Left lung (tissue), 14 donors: ENCODE measurements at places on chromosomes 16 and 17. TPM values are rescaled to one million over a fixed set of nuclear protein-coding genes. Genes with fewer than 3 reads are reported as not detected.

The KRTAP4-6 gene
- total RNA-seq, result not detected

The KCNH4 gene
- total RNA-seq, result not detected

GRCh38 chr16:89187770-89188392 is 12.5 kb downstream of the SLC22A31 start:
- H3K27me3 ChIP-seq, result no peaks in the 10 kb centered on the region
- H3K27ac ChIP-seq, result no peak overlapping the region
- no peaks in the 10 kb centered on the region for H3K36me3 ChIP-seq
- H3K4me3 ChIP-seq, result no peak overlapping the region

DNA sequence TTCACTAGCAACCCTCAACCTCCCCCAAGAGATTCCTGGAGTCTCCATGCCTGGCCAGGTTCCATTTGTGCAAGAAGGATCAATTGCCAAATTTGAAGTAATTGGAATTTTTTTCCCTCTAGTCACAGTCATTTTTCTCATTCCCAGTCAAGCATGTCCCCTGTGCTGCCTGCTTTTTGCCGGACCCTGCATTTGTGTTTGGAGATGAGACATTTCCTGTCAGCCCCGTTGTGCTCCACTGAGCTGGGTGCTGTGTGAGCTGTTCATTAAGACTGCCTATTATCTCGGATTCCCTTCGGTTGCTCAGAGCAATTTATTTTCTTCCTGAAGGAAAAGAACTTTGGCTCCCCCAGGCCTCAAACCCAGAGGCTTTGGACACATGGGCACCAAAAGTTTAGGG is 201.0 kb upstream of the NLRP1 start:
- H3K27me3 ChIP-seq, result peaks cover 45% of the 10 kb centered on the region
- H3K36me3 ChIP-seq, result no peaks in the 10 kb centered on the region
- H3K4me1 ChIP-seq, result no peaks in the 10 kb centered on the region
- no peak for DNase-seq
- H3K27ac ChIP-seq, result no peak overlapping the region

- H3K27ac ChIP-seq, result no peak overlapping the region
- peaks cover 47% of the 10 kb centered on the region for H3K4me1 ChIP-seq
- no peak overlapping the region for H3K4me3 ChIP-seq
- DNase-seq, result no peak
- no peaks in the 10 kb centered on the region for H3K27me3 ChIP-seq
Measured at GRCh38 chr17:74449773-74450172, 16.7 kb upstream of the CD300A start.
